ENCODE measurements at places on chromosomes 4 and X. TPM values are rescaled to one million over a fixed set of nuclear protein-coding genes. Genes with fewer than 3 reads are reported as not detected.

MAGEA8 gene
- total RNA-seq = not detected

FGA gene
- total RNA-seq = 2.9 TPM

NDUFC1 gene
- 49.2 TPM for total RNA-seq

TIMP1 gene
- 118 TPM for total RNA-seq

ARMCX2 gene
- total RNA-seq = 12.0 TPM

IL13RA2 gene
- total RNA-seq = not detected

GALNTL6 gene
- 18.9 TPM for total RNA-seq

NLGN3 gene
- not detected for total RNA-seq

GYG2 gene
- 0.91 TPM for total RNA-seq

PAGE4 gene
- total RNA-seq = not detected

TECRL gene
- total RNA-seq = not detected

ANAPC10 gene
- total RNA-seq = 18.5 TPM

CYSLTR1 gene
- total RNA-seq = 7.0 TPM

CXCL11 gene
- total RNA-seq = 0.31 TPM

ANXA10 gene
- not detected for total RNA-seq

AFP gene
- total RNA-seq = 1.2 TPM

FGF5 gene
- total RNA-seq = not detected

CT83 gene
- total RNA-seq = not detected

SPARCL1 gene
- total RNA-seq = 380 TPM

PABPC1L2B gene
- not detected for total RNA-seq

NKX3-2 gene
- not detected for total RNA-seq

CCSER1 gene
- total RNA-seq = 24.9 TPM

MAGEA4 gene
- total RNA-seq = not detected

PLP1 gene
- total RNA-seq = not detected

PUDP gene
- total RNA-seq = 15.8 TPM

PASD1 gene
- not detected for total RNA-seq

YIPF7 gene
- total RNA-seq = not detected

TMEM175 gene
- 32.7 TPM for total RNA-seq

HMGN5 gene
- total RNA-seq = 8.9 TPM

BEND4 gene
- total RNA-seq = under 0.01 TPM

HSD17B13 gene
- total RNA-seq = 0.89 TPM

UPF3B gene
- 4.7 TPM for total RNA-seq

UVSSA gene
- total RNA-seq = 138 TPM

KLF8 gene
- 17.9 TPM for total RNA-seq
